ENCODE measurements at places on chromosomes 13 and 19.

DNA sequence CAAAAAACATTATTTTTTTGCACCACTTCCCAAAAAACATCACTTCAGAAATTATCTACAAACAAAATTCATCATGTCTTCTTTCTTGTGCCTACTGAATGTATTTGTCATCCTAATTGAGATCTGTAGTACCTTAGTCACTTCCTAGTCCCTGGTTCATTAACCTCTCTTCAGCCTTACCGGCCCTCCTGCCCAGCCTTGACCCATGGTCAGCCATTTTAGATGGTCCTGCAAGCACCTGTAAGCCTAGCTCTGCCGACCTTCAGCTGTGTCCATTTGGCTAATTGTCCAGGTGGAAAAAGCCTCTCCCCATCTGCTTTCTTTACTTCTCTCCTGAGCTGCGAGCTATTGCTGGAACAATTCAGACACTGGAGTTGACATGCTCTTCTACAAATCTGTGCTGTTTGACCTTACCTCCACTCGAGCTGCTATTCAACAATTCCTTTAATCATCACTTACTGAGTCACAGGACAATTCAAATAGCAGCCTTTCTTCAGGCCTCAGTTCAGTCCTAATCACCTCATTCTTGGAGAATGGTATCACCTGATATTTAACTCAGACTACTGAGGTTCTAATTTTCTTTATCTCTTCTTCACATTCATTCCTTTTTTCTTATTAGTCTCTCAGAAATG, 882.5 kb downstream of the PCDH9 start:
- no peak for DNase-seq

DNA sequence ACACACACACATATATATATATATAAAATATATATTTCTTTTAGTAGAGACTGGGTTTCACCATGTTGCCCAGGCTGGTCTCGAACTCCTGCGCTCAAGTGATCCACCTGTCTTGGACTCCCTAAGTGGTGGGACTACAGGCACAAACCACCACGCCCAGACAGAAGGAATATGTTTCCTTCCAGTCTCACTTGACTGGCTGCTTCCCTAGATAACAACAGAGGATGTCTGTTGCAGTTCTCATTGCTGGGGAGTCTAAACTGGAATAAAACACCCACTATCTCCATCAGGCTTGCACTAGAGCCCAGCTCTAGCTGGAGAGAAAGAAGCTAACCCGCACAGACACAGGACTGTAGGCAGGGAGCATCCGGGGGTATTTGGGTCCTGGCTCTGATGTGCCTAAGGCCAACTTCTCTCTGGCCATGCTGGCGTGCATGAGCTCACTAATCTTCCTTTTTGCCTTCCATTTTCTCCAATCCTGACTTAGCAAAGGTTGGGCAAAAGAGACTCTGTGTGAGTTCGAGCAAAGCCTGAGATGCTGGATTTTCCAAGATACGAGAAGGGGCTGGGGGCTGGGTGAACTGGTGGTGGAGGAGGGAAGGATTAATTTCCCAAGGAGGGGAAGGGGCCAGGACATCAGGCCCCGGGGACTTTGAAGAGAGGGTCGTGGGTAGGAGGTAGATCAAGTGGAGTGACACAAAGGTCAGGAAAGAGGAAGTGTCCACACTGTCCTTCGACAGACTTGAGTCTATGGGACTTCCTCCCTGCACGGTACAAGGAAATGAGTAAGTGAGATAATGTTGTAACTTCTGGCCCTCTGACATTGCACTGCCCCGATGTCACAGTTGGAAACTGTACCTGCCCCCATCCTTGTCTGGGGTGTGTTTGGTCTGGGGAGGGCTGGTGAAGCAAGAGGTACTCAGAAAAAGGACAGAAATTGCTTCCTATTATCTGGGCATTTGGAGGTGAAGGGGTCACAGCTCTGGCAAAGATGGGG, 22.5 kb upstream of the ALOX5AP start:
- no peak for DNase-seq

DNA sequence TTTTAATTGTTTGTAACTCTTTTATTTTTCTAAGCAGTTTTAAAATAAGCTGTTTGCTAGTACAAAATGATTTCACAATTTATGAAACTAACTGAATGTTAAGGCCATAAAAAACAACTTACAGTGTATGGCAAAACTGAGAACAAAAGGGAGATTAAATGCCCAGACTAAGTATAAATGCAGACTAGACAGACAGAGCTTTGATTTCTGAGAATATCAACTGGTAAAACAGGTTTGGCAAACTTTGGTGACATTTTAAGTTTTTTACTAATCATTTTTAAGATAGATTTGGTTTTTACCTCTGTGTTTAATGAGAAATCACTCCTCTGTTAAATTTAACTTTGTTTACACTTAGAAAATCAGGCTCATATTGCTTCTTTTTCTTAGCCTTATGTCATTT, 127.5 kb upstream of the KLF5 start:
- DNase-seq, result no peak

DNA sequence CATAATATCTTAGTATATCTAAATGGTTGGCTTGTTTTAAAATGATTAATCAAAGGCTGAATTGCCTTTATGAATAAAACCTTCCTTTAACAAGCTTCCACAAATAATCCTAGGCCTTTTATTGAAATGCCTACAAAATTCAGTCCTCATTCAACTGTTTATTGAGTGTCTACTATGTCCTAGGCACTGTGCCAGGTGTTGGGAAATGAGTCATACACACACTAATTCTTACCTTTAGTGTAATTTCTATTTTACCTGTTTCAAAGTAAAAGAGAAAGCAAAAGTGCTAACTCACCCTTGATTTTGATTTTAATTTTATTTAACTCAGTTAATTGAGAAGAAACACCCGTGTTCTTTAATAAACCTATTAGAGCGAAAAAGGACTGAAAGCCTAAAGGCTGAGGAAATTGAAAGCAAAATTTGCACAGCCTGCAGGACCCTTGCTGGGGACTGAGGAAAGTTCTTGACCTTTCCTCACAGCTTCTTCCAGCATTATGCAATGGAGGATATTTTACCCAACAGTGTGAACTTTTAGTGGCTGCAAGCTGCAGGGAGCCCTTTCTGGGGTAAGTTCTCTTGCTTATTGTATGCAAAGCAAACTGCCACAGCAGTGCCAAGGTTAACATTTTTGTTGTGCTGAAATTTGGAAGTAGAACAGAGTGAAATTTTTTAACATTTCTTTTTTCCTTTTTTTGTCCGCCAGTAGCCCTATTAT, 83.1 kb downstream of the B3GLCT start:
- DNase-seq, result no peak

GRCh38 chr19:29098863-29099481, 114.0 kb downstream of the UQCRFS1 start:
- DNase-seq, result no peak

- DNase-seq, result no peak
Measured at GRCh38 chr19:15108145-15108844, 1.1 kb downstream of the SYDE1 start.

- DNase-seq, result no peak
Measured at GRCh38 chr19:35731779-35732405, 10.4 kb downstream of the IGFLR1 start.

DNA sequence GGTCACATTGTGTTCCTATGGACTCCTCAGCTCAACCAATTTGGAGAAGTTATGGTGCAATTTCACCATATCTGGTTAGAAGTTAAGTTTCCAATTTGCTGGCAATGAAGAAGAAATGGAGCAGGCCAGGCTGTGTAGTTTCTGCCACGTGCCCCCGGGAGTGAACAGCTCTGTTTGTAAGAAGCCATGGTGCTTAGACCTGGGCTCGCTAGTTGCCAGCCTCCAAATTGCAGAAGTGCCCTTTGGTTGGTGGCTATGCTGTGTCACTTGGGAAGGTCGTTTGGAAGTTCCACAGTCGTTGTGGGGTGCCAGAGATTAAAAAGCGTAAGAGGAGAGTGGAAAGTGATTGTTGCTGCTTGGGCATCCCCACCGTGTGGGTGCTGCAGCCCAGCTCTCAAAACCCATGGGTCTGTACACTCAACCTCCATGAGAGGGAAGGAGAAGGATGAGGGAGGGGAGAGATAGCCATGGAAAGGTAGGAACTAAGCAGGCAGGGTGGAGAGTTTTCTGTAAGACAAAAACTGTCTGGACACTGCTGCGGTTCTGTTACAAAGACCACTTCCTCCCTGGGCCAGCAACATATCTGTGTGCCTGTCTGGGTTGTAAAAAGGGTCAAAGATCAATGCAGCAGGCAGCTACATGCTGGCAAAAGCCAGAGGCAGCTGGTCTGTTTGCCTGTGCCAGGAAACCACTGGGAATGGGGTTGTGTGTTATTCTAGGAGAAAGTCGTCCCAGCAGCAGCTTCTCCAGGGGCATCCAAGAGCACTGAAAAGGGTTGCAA, 10.8 kb downstream of the ALOX5AP start:
- no peak for DNase-seq

DNA sequence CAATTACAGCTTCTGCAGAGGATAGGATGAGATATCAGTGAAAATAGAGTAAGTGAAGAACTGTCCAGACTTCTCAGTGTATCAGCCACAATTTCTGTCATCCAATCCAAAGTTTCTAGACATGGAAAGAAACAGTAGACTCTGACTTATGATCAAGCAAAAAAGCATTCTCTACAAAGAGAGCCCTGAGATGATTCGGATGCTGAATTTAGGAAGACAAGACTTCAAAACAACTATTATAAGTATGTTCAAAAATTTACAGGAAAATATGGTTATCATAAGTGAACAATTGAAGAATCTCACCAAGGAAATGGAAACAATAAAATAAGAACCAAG, 238.2 kb upstream of the IRS2 start:
- no peak for DNase-seq

DNA sequence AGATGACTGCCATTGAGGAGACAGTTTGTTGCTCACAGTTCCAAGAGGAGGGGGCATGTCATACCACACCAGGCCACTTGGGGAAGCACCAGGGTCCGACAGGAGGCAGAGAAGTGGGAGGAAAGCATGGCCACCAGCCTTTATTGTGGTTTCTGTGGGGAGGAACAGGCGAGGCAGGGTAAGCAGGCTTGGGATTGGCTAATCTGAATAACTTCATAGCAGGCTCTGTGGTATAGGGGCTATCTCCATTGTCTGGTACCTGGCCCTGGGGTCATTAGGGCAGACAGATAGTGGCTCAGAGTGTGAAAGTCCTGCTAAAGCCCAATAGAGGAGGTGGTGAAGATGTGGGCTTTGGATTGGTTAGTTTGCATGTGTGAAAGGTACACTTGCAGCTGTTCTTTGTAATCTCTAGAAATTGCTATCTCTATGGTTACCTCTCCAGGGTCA, 35.5 kb downstream of the CBY2 start:
- DNase-seq, result no peak
